Karpas-422 (cell line): ENCODE measurements at places on chromosomes 11 and 22. TPM values are rescaled to one million over a fixed set of nuclear protein-coding genes. Genes with fewer than 3 reads are reported as not detected.

GRCh38 chr11:73218106-73218829 lies at the start of gene P2RY2:
P2RY2 (plus strand) TSS chr11:73218281; CDS start chr11:73234160, 15,879 bp downstream.
- no peak for DNase-seq

DNA sequence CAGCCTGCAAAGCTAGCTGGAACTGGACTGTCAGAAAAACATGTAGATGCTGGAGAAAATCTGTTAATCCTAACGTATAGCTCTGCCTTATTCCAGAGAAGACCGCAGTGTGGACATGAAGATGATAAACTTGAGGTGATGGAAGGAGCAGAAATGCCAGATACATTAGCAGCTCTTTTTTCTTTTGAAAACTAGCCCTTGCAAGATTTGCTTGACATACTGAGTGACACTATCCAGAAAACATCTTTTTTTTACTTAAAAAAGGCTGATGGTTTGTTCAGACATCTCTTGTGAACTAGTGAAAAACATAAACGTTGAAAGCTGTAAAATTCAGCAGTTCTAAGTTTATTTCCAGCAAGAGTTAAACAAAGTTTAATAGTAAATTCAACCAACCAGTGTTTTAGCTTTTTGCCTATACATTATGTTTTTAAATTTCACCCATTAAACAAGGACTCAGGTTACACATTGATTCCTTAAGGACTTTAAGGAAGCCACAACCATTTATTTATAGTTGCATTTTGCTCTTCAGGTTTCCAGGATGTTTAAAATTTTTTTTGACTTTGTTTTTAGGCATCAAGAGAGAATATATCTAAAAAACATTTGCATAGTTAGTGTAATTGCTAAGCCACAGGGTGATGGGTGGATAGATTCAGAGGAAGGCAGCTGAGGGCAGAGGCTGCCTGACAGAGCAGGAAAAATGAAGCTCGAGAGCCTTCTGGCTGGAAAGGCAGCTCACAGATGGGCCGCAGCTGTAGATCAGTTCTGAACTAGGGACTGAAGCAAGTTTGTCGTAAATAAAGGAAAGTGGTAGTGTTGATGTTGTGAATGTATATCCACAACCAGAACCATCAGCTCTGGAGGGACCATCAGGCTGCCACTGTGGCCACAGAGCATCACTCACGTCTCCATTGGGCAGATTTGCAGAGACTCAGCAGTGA lies 9.5 kb downstream of the SNAP29 start:
- DNase-seq, result no peak

DNA sequence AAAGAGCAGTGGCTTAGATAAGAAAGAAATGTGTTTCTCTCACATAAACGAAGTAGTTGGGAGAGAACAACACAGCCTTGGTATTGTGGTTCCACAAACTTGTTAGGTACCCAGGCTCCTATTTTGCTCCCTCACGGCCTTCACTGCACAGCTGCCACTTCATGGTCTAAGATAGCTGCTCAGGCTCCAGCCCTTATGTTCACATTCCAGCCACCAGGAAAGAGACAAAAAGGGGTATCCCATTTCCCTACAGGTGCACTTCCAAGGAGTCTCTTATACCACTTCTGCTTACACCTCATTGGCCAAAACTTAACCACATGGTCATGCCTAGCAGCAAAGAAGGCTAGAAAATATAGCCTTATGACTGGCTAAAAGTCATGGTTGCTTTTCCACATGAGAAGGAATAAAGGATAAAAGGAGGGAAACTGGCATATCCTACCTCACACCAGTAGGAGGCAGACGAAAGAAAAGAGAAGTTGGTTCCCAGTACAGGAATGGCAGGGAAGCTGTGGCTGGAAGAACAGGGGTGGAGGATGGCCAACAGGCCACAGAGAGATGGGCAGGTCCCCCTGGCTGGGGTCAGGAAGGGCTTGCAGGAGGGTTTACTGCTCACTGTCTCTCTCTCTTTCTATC lies 5.4 kb upstream of the HDHD5 start:
- peak; percentile 36 for DNase-seq

DNA sequence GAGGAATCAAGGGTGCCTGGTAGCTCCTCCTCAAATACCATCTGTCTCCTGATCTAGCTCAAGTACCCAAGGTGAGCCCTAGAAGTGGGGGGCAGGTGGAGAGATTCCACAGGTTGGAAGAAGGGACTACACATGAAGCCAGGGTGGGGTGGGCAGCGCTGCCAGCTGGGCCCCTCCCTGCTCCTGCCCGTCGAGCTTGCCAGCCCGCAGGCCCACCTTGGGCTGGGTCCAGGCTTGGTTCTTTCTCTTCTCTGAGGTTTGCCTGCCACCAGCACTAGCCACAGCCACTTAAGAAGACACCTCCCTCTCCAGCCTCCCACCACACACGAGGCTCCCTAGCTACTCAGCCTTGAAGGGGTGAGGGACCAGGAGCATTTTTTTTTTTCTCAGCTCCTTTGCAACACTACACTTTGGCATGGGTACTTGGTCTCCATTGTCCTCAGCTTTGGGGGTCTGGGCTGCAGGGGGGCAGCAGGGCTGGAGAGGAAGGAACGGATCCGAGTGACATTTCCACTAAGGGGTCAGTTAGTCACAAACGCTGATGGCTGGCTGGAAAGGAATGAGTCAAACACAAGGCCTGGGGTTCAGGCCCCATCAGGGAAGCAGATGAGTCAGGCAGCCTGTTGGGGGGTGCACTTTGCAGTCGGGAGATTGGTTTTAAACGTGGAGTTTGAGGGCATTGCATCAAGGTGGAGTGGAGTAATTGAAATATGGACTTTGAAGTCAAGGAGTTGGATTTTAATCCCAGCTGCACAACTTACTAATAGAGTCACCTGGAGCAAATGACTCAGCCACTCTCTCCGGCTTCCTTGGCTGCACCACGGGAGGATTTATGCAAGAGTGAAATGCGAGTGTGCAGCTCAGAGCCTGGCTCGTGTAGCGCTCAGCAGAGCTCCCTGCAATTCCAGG lies 7.4 kb upstream of the NPTXR start:
- no peak for DNase-seq

The LGALS12 gene
- not detected in 2 replicates for total RNA-seq

DNA sequence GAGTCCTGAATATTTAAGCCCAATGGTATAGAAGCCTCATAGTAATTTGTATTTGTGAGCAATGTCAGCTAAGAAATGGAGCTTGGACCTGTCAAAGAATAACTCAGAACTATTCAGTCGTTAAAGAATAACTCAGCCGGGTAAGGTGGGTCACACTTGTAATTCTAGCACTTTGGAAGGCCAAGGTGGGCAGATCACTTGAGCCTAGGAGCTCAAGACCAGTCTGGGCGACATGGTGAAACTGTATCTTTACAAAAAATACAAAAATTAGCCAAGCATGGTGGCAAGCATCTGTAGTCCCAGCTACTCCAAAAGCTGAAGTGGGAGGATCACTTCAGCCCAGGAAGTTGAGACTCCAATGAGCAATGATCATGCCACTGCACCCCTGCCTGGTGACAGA lies 1526.5 kb downstream of the LRRC4C start:
- no peak for DNase-seq

GRCh38 chr11:16780146-16780545 lies 41.7 kb downstream of the C11orf58 start:
- no peak for DNase-seq

GRCh38 chr22:49396817-49397216 lies 430.9 kb downstream of the BRD1 start:
- DNase-seq, result no peak

The DAGLA gene
- total RNA-seq, result not detected in 2 replicates

DNA sequence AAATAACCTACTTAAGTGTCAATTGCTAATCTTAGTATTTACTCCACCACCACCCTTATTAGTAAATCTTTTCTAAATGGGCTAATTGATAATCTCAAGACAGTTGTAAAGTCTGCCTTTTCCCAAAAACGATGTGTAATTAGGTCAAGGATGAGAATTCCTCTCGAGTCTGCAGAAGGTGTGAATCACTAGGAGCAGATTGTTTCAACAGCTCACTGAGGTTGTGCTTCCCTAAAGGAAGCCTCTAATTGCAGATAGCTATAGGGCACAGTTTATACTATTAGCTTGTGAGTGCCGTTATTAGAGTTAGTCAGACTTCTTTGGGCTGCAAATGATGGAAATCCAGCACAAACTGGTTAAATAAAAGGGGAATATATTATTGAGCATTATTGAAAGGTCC lies 84.9 kb downstream of the C11orf91 start:
- DNase-seq, result no peak
